ENCODE measurements at places on chromosomes 3 and 15.
A peak's percentile ranks its signal among the peaks of the same experiment; 100 is the strongest.

DNA sequence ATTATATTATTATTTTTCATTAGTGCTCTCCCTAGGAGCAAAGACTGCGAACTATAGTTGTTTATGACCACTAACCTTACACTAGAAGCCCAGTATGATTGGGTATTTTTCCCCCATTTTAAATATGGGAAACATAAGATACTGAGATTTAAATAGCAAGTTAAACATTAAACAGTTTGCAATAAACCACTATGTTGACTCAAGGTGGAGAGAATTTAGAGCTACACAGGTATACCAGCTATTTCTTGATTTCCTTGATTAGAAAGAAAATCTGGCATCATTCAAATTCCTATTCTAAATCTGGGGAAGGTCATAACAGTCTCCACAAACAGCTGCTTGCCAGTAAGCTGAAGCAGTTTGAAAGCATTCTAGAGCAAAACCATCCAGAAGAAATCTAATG is 863.8 kb upstream of the CFAP20DC start:
- no peak for DNase-seq

- DNase-seq: no peak
These were observed 43.4 kb downstream of the MUC20 start for GRCh38 chr3:195763843-195764825.

GRCh38 chr15:40793216-40793989 is 13.5 kb upstream of the ZFYVE19 start:
- no peak for DNase-seq

DNA sequence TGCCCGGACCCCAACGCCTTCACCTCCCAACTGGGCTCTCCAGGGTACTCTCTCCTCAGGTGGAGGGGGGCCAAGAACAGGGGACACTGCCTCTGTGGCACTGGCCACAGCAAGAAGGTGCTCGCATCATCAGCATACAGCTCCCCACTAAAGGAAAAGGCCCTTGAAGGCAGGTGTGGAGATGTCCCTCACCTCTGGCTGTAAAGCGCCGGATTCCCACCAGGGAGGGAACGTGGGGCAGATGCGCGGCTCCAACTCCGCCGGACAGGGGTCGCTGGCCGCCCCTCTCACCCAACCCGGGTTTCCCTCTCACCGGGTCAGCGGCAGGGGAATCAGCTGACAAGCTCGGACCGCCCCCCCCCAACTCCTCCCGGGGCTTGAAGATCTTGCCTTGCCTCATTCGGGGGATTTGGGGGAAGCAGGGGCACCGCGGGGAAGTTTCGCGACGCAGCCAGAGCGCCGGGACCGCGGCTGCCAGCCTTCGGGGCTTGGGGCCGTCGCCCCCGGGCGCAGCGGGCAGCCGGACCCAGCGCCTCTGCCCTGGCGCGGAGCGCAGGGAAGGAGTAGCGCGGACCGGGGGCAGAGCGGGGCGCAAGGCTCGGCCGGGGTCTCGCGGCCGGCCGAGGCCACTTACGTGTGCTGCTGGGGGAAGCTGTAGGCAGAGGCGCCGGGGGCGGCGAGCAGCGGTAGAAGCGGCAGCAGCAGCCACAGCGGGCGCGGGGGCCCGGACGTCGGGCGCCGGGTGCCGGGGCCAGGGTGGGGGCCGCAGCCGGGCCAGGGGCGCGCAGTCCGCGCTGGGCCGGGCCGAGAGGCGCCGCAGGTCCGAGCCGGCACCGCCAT is 630 bp downstream of the CACNA2D2 start:
- peak; percentile 18 for DNase-seq

DNA sequence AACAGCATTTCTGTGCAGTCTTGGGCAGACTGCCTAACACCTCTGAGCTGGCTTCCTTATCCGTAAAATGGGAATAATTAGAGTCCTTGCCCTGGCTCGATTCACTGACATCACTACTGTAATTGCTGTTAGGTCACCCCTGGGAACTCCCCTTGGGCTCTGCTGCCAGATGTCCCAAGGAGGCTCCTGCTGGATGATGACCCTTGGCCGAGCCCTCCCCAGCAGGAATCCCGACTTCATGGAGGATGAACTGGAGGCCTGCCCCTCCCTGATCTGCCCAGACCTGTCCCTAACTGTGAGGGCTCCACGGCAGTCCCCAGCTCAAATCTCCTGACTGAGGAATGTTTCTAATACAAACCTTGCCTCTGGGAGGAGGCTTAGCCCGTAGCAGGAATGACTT is 18.0 kb downstream of the ESYT3 start:
- no peak for DNase-seq

DNA sequence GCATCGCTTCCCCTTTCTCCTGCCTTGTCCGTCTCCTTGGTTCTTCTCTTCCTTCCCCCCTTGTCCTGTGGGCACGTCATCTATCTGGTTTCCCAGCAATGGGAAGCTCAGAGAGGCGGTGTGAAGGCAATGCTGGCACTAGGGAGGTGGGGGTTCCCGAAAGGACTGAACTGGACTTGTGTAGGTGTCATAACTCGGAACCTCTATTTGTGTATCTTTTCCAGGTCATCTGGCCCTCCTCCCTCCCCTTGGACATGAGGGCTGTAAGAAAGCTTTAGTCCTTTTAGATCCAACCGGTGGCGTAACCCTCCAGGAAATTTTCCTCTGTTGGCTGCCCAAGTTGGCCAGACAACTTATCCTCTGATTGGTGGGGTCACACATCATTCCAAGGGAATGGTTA is 231.5 kb upstream of the TLE3 start:
- DNase-seq: no peak

DNA sequence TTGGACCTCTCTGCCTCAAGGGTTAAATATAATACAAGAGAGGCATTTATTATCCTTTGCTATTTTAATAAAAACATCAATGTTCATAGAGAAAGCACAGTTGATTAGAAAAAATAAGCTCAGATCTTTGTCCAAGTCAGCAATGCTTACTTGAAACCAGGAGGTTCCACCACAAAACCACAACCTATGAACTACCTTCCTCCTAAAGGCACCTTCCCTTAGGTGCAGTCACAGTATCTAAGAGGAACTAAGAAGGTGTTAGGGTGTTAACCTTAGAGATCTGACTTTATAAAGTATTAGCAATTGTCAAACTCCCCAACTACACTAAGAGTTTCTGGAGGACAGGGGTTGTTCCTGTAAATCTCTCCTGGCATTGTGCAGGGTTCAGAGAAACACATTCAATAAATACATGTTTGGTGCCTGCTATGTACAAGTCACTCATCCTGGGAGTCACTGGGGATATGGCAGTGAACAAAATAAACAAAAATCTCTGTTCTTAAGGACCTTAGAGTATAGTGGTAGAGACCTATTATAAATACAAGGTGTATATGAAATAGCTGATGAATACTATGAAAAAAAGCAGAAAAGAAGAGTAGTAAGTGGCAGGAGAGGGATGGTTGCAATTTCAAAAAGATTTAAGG is 208.6 kb downstream of the NFKBIZ start:
- DNase-seq: no peak

Measured in NCI-H82 (cell line).